ENCODE measurements at places on chromosomes 6 and 20.

DNA sequence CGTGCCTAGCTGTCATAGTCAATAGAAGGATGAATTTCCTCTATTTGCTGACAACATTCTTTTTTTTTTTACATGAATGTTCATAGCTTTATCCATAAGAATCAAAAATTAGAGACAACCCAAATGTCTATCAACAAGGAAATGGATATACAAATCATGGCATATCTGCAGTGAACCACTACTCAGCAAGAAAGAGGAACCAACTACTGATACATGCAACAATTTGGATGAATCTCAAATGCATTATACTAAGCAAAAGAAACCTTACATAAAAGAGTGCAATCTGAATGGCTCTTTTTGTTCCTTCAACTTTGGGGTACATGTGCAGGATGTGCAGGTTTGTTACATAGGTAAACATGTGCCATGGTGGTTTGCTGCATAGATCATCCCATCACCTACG, 17.7 kb upstream of the MCM9 start:
- DNase-seq = no peak

DNA sequence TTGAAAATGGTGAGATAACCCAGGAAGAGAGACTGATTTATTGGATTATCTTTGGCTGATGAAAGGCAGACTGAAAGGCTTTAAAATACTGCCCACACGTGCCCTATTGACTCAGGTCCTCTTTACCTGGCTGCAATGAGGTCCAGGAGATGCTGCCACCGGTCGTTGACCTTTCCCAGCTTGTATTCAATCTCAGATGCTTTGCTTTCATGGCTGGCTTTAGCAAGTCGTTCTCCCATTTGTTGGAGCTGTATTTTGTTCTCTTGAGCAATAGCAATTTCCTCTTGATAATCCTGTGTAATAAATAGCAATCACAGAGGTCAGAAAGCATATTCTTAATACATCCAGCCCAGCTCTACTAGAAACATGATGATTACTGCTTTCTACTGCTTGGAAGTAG, 368.8 kb downstream of the ESR1 start:
- no peak for DNase-seq

DNA sequence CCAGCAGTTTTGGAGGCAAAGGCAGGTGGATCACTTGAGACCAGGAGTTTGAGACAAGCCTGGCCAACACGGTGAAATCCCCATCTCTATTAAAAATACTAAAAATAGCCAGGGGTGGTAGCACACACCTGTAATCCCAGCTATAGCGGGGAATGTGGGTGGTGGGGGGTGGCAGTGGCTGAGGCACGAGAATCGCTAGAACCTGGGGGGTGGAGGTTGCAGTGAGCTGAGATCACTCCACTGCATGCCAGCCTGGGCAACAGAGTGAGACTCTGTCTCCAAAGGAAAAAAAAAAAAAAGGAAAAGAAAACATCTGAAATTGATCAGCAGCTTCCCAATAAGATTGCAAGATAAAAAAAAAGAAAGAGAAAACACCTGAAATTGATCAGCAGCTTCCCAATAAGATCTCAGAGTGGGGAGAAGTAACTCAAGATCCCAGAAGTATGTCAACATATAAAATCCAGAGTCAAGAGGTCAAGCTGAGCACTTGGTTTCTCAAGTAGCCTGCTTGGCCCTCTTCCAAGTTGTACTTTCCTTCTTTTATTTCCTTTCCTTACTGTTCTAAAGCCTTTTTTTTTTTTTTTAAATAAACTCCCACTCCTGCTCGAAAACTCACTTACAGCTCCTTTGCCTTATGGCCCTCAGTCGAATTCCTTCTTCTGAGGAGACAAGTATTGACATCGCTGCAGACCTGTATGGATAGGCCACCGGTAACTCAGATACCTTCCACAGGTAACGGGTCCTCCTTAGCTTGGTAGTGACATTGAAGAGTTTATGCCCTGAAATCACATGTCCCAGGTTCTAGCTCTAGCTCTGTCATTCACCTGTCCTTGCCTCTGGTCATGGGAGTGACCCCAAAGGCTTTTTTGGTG, 368.5 kb upstream of the SYNCRIP start:
- DNase-seq = no peak

GRCh38 chr6:13681305-13682061, 30.2 kb downstream of the RANBP9 start:
- no peak for DNase-seq

DNA sequence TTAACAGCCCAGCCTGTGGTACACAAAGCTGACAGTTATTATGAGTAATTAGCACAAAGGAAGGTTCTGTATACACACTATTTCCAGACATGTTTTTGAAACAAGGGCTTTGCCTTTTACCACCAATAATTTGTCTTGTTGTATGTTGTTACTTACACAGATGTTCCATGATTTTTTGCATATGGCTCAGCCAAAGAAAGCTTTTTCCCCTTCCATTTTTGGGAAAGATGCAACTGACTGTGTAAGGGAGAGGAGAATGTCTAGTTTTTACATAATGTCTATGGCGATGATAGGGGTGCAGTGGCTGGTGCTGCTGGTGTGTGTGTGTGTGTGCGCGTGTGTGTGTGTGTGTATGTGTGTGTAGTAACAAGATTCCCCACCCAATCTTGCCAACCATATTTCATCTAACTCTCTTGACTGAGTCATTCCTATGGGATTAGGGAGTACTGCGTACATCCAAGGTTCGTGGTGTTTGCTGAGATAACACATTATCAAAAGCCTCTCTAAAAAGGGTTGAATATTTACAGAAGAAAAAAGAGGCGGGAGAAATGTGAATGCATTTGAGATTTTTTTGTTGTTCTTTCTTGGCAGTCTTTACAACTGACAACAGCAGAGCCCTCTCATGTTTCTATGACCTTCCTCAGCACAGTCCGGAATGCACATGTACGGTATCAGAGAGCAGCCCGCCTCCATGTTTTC, 192.2 kb downstream of the GMPR start:
- DNase-seq = no peak

DNA sequence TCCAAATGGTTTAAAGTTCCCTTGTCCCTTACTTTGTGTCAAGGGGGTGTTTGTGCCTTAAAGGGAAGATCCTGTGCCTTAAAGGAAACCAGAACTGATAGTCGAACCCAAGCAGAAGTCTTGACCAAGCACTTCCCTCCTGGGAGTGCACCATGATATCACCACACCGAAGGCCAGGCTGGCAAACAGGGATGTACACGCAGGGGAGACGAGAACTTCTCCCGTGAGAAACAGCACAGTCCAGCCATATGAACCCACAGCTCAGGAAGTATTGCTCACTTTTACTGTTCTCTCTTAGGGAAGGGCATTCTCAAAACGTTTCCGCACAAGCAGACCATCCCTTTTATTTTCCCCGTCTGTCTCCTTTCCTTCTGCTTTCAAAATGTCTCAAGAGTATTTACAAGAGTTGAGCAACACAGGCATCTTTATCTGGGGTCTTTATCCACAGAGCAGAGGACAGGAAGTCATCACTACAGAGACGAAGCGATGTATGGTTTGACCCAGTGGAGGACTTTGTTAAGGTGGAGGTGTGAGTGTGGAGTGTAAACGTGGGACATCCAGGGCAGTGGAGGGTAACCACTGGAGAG, 12.8 kb upstream of the SERPINB1 start:
- no peak for DNase-seq

- no peak for DNase-seq
Measured at GRCh38 chr6:395432-396125, 4.0 kb downstream of the IRF4 start.

DNA sequence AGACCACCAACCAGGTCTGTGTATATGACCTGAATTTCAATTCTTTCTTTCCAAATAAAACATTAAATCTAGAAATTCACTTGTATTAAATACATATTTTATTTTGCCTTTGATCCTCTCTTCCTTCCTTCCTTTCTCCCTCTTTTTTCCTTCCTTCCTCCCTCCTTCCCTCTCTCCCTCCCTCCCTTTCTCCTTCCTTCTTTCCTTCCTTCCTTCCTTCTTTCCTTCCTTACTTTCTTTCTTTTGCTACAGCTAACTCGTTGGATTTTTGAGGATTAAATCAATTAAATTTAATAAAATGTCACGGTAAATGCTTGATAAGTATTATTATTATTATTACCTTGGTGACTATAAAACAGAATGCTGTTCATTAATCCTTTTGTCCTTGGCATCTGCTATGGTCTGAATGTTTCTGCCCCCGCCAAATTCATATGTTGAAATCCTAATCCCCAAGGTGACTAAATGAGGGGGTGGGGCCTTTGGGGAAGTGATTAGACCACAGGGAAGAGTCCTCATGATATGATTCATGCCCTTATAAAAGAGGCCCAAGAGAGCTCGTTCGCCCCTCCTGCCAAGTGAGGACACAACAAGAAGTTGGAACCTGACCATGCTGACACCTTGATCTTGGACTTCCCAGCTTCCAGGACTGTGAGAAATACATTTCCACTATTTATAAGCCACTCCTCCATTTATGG, 67.6 kb upstream of the BTBD3 start:
- DNase-seq = no peak

DNA sequence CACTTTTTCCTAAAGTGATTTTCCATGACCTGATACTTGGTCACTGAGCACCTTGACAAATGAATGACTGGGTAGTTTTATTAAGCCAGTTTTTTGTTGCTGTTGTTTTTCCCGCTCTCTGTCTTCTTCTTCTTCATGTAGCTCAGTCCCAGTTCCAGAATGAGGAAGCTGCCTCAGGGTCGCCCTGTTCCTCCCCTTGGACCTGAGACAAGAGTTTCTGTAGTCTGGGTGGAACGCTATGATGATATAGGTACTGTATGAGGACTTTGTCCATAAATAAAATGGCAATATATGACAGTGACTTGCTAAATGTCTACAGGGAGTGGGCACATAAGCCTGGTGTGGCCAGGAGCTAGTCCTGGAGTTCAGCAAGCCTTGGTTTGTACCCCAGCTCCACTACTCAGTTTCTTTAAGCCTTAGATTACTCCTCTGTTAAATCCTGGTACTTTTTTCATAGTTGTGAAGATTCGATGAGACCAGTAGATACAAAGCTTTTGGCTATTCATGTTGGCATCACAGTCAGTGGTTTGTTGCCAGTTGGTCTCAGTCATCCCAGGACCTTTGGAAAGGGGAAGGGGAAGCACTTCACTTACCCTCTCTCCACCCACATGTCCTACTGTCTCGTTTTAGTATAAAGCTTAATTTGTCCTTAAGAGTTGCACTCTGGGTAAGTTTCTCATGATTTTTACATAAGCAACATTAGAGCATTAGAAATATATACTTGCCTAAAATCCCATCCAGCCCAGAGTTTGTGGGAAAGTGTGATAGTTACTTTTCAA, 11.1 kb upstream of the ADIG start:
- DNase-seq = no peak

- DNase-seq = no peak
Measured at GRCh38 chr6:158970640-158971275, 29.2 kb downstream of the RSPH3 start.

DNA sequence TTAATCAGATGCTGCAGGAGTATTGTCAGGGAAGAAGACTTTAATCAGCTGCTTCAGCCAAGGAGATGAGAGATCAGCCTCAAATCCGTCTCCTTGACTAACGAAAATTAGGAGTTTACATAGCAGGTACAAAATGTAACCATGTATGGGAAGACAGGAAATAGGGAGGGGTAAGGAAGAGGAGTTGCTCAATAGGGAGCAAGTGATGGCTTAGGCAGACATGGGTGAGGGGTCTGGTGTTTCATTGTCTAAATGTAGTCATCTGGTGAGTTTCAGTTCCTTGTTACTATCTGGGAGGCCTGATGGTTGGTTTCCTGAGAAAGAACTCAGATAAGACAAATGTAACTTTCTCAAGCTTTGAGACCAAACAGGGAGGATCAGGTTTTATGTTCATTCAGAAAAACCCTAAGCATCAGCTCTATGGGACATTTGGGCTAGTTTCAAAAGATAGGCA, 217.3 kb upstream of the SULF2 start:
- no peak for DNase-seq

DNA sequence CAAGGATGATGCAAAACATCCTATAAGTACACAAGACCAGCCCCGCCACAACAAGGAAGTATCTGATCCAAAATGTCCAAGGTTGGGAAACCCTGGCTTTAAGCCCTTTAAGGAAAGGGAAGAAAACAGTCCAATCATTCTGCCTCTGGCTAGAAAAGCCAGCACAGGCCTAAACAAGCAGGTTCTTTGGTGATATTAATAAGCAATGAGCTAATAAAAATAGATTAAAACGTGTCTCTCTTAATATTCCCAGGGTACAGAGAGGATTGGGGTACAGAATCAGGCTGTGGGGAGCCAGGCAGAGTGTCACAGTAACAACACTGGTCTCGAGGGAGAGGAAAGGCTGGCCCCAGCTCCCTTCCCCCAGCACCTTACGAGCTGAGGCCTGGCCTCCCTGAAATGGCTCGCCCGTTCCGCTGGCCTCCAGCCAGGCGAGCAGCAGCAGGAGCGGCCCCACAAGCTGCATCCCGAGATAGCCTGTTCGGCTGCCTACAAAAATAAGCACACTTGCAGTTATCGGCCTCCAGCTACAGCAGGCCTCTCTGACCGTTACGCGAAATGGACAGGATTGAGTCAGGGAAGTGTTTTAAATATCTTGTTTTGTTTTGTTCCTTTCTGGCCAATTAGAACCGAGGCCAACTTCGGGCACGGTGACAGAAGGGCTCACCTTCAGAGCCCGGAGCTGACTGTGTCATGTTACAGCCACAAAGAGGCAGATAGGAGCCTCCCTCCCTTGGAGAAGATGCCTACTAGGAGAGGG, 4.0 kb upstream of the ZMYND8 start:
- no peak for DNase-seq

DNA sequence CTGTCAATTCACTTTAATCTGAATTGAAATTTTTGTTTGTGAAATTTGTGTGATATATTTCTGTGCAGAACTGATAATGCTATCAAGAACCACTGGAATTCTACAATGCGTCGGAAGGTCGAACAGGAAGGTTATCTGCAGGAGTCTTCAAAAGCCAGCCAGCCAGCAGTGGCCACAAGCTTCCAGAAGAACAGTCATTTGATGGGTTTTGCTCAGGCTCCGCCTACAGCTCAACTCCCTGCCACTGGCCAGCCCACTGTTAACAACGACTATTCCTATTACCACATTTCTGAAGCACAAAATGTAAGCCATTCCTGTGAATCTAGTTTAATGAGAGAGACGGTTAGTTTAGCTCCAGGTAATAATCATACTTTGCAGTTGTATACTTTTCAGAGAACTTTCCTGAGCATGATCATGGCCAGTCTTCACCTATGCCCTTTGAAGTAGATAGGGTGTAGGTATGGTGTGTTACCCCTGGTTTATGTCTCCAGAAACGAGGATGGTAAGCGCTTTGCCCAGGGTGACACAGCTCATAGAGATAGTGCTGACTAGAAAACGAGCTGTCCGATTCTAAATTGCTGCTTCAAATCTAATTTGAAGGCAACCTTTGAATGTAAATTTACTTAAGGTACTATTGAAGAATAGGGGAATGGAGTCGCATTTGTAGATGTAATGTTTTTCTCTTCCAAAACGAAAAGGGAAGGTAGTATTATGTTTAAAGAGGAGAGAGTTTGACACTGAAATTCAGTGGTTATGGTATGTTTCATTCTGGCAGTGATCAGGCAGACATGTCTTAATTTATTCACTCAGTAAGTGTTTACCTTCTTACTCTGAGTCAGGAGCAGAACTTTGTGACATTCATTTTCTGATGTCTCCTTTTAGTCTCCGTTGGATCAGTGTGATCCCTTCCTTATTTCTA, 11.4 kb downstream of the MYB start:
- no peak for DNase-seq

GRCh38 chr6:146426516-146426915, 117.1 kb upstream of the RAB32 start:
- no peak for DNase-seq
